ENCODE measurements at places on chromosomes 3 and 15.

- no peak for DNase-seq
Measured at GRCh38 chr15:29917600-29918597, 95.6 kb upstream of the TJP1 start.

- DNase-seq, result no peak
Measured at GRCh38 chr15:87374339-87374738, 882.2 kb downstream of the NTRK3 start.

DNA sequence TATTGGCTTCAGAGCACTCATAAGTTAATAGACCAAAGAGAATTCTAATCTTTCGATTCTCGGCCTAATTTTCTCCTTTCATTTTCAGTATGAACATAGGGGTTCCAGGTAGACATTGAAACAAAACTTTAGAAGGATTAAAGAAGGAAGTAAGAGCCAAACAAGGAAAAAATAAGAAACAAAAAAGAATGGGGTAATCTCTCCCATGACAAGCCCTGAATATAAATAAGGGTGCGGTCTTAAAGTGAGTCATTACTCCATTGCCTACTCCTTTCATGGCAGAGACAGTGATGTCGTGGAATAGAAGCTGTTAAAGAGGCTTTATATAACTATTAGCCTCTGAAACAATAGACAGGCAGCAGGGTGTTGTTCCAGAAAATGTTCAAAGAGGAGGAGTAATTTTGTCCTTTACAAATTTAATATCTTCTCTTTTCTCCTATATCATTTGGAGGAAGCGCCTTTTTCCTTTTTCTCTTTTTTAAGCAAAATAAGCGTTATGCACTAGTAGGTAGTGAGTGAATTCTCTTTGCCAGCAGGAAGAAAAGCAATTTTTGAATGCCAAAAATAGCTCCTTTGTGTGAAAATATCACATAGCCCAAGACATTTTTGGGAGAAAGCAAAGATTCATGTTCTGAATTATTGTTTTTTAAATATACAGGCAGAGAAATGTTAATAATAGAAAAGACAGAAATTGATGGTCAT is 607.9 kb upstream of the KCNMB2 start:
- DNase-seq, result no peak

DNA sequence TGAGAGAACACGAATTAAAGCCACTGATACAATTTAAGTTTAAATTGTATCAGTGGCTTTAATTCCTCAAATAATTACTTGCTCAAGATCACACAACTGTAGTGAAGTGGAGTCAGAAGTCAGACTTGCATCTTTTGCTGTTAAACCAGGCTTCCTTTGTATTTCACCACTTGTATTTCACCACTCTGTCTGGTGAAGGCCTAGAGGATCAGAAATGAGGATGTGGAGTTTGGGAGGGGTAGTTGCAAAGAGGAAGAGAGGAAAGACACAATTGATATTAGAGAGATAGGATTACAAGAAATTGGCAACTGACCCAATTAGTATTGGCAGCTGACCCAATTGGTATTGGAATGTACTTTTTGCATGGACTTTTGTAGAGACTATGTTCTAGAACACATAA is 288.1 kb upstream of the GPR149 start:
- no peak for DNase-seq

- no peak for DNase-seq
Measured at GRCh38 chr3:48571938-48572337, 8.4 kb upstream of the UCN2 start.

- DNase-seq, result no peak
Measured at GRCh38 chr3:72101494-72101893, 316.5 kb upstream of the PROK2 start.

DNA sequence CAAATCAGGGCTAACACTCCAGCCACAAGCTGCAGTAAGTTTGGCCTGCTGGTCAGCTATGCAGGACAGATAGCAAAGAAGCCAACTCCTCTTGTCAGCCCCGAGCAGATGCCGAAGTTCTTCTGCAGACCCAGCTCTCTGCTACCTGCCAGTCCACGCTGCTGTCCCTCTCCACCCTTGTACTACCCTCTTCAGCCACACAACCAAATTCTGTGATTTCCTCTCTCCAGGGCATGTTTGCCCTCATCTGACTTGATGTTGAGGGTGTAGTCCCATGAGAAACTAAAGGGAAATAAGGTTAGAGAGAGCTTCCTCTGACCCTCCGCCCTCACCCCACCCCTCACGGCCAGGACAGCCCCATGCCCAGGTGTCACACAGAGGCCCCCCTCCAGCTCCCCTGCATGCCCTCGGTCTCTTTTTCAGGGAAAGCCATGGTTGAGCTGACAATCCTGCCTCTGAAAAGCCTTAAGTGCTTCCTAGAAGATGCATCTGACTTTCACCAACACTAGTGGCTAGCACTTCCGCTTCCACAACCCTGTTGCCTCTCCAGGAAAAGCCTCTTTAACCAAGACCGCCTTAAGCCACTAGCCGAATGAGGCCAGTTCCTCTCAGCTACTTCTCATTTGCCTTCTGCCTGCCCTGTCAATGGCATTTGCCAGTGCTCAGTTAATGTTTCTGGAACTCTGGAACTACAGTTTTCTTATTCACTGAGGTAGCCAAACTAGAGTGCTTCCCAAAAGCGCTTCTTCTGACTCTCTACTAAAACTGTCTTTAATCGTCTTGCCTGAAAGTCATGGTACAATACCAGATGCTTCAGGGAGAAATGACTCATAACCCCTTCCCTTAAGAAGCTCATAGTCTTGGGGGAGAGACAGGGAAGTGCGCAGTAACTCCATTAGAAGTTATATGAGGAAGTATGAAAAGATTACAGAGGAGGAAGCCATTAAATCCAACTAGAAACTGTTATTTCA is 300.4 kb upstream of the STT3B start:
- DNase-seq, result no peak

- peak; percentile 2 for DNase-seq
Measured at GRCh38 chr15:26891448-26892181, 24.8 kb downstream of the GABRA5 start.

- no peak for DNase-seq
Measured at GRCh38 chr3:64924961-64925360, 237.2 kb upstream of the ADAMTS9 start.

DNA sequence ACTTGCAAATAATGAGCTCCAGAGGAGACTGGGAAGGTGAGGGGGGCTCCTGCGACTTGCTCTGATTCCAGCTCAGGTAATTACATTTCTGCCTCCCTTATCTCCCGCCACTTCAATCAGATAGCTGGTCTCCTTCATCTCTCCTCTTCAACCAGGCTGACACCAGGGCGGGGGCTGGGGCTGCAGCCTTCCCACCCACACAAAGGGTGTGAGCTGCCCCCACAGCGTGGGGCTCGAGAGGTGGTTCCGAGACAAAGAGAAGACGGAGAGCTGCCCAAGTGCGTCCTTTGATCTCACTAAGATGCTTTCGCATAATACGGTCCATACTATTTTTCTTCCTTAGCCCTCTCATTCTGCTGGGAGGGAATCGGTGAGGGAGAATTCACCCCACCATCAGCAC is 139.7 kb downstream of the NSMCE3 start:
- no peak for DNase-seq

DNA sequence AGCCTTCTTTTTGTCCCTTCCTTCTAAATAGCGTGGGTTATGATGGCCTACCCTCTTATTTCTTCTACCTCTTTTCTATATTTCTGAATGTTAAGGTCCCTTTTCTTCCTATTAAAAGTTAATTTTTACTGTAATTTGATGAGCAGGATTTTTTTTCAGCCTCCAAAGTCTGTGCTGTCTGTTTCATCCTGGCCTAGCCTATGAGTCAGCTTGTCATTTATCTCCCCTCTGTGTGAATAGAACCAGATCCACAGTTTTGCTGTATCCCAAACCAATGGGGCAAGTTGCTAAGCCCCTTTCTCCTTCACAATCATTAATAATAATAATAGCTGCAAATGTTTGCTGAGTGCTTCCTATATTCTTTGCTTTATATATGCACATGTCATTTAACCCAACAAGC is 18.1 kb upstream of the C3orf38 start:
- no peak for DNase-seq

DNA sequence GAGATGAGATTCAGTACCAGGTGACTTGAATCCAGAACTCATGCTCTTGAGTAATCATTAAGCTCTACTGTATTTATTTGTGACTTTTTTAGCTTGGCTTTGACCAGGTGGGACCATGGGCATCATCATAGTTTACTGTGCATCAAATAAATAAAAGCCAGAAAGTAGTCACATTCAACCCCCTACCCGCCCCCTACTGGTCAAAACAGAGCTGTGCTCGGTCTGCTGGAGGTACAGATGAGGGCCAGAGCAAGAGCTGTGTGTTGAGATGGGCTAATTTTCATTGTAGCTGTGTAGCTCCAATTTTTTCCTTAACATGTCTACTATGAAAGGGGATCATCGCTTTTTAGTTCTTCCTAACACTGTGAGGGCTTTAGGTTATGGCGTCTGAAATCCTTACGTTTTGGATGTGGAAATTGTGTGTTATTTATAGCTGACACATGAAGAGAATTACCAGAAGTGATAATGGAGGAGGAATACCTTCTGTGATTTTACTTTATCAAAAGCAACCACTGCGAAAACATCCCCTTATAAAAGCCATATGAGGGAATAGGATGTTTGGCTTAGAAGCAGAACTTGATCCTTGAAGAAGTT is 375.1 kb downstream of the PTPRG start:
- no peak for DNase-seq

DNA sequence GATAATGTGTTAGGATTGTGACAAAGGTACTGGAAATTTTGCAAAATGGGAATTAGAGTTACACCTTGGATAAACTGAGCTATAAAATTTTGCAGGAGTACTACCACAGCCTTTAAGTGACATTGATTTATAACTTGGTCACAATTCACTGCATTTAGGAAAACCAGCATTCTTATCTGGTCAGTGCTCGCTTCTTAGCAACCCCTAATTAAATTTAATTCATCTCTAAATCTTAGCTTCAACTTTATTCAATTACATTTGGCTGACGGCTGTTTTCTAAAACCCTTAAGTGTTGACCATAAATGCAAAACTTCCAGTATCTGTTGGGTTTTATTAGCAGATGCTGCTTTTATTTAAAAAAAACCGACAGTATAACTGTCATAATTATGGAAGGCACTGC is 31.3 kb downstream of the TFRC start:
- peak; percentile 19 for DNase-seq

DNA sequence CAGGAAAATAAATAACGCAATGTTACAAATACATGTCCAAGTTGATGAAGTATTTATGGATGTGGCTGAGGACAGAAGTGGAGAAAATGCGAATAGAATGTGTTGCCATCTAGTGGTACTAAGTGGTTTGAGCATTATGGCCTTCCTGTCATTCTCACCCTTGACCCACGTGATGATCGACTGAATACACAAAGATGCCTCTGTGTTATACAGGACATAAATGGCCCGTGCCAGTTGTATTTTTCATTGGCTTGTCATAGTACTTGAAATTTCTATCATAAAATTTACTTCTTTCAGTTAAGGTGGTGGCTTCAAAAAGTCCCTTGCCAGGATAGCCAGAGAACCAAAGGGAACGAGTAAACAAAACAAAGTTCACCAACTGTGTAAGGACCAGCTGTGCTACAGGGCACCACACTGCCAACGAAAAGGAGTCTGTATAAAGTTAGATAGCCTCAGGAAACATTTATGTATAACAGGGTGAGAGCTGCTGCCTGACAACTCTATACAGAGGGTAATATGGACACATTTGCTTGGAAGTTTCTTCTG is 103.7 kb downstream of the MYH15 start:
- peak; percentile 53 for DNase-seq

DNA sequence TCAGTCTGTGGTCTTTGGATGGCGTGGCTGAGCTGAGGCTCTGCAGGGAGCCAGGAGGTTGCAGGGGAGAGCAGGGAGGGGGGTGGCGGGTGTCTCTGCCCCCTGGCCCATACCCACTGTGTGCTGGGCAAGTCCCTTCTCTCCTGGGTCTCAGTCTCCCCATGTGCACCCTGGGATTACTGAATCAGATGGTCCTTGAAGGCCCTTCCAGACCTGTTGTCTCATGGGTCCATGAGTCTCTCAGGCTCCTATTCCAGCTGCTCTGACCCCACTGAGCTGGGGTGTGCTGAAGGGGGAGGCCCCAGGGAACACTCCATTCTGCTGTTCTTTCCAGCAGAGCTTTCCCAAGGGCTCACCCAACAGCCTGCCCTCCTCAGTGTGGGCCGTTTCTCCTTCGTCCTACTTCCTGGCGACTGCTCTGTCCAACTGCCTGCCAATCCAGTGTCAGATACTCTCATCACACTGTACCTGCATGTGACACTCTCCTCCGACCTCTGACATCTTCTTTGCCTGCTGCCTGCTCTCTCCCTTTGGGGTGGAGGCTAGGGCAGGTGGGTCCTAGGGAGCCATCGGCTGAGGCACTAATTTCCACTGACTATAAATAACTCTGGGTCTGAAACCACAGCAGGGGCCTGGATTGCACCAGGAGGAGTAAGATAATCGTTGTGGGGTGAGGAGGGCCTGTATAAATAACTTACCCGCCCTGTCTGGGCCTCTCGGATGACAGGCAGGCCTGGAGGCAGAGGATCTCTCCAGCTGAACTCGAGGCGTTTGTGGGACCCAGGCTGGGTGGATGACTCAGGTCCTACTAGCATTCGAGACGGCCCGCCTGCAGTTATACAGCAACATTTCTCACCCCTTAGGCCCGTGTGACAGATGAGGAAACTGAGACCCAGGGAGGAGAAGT is 67.1 kb downstream of the ATP2B2 start:
- no peak for DNase-seq

DNA sequence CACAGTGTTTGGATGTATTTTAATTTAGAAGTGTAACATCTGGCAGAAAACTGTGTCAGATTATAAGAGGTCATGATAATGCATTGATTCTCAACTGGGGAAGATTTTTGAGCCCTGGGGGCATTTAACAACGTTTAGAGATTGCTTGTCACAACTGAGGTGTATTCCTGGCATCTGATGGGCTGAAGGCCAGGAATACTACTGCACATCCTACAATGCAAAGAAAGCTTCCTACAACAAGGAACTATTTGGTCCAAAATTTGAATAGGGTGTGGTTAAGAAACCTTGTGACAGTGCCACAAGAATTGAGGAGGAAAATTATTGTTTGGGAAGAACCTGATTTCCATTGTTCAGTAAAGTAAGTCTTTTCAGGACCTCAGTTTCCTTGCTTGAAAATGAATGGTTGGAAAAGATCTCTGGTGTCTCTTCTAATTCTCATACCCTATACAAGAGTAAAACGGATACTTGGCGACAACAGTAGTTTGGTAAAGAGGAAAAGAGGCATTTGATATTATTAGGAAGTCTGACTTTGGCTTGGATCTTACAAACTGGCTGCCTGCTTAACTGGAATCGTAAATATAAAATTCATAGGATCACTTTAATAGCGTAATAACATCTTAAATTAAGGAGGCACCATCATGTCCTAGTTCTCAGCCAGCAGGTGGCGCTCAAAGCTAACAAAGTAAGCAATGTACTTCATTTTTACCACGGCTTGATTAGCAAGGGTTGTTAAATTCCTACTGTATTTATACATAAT is 4.3 kb downstream of the DAZL start:
- DNase-seq, result peak; percentile 80
